Tibial nerve (tissue), 4 donors: ENCODE measurements at places on chromosomes 6 and 20. TPM values are rescaled to one million over a fixed set of nuclear protein-coding genes. Genes with fewer than 3 reads are reported as not detected.

DNA sequence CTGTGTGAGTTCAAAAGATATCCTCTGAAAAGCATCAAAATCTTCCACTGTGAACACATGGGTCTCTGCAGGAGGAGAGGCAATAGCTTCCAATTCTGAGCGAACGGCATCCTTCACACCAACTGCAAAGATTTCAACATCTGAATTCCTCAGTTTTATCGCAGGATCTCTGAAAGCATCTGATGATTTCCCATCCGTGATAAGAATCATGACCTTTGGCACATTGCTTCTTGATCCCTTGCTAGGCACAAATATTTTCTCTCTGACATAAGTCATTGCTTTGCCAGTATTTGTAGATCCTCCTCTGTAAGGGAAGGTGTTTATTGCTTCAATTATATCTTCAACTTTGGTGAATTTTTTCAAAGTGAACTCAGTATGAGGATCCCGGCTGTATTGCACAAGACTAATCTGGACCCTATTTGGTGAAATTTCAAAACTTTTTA is 22.7 kb downstream of the COL12A1 start:
- H3K27me3 ChIP-seq, result no peaks in the 10 kb centered on the region
- no peaks in the 10 kb centered on the region for H3K36me3 ChIP-seq
- peaks cover 3% of the 10 kb centered on the region for H3K4me1 ChIP-seq
- H3K27ac ChIP-seq, result no peak overlapping the region
- H3K4me3 ChIP-seq, result no peak overlapping the region
- no peak for DNase-seq

DNA sequence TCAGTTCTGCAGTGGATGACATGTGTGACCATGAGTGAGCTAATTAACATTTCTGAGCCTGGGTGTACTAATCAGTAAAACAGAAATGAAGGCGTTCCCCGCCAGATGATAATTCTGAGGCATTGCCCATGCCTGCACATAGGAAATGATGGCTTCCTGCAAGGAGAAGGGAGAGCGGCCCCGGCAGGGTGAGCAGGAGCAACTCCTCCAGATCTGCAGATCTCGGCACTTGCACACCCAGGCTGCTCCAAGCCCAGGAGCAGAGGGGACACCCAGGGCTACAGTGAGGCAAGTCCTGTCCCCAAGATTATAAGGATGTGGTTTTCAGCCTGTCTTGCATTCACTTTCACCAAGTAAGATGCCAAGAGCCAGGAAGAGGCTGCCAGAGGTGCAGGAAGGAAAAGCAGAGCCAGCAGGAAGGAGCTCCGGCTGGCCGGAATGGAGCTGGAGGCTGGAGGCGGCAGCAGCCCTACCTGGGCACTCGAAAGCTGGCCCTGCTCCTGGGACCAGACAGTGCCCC is 177.5 kb upstream of the CST7 start:
- no peak overlapping the region for H3K4me3 ChIP-seq
- H3K27ac ChIP-seq, result no peak overlapping the region
- DNase-seq, result no peak
- no peaks in the 10 kb centered on the region for H3K36me3 ChIP-seq
- H3K4me1 ChIP-seq, result no peaks in the 10 kb centered on the region

ANKRD6 gene
- 12.2 TPM for total RNA-seq

TMEM200A gene
- 10.5 TPM for total RNA-seq

DNA sequence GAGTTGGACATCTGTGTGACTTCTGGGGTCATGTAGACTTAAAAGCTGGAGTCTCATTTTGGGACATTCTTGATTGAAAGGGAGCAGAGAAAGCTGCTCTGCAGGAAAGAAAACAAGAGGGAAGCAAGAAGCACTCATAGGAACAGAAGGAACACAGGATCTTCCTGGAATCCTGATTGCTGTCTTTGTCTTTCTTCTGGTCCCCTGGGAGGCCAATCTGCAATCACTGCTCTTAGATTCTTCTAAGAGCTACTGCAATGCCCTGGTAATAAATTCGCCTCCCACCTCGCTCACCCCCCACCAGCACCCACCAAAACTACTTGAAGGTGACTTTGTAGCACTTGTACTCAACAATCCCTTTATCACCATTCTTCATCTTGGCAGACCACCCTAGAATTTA is 51.8 kb downstream of the SLC35B3 start:
- no peak for DNase-seq
- H3K4me1 ChIP-seq, result no peaks in the 10 kb centered on the region
- no peaks in the 10 kb centered on the region for H3K27me3 ChIP-seq
- no peak overlapping the region for H3K27ac ChIP-seq
- no peaks in the 10 kb centered on the region for H3K36me3 ChIP-seq

DOK5 gene
- total RNA-seq, result 9.6 TPM

DNA sequence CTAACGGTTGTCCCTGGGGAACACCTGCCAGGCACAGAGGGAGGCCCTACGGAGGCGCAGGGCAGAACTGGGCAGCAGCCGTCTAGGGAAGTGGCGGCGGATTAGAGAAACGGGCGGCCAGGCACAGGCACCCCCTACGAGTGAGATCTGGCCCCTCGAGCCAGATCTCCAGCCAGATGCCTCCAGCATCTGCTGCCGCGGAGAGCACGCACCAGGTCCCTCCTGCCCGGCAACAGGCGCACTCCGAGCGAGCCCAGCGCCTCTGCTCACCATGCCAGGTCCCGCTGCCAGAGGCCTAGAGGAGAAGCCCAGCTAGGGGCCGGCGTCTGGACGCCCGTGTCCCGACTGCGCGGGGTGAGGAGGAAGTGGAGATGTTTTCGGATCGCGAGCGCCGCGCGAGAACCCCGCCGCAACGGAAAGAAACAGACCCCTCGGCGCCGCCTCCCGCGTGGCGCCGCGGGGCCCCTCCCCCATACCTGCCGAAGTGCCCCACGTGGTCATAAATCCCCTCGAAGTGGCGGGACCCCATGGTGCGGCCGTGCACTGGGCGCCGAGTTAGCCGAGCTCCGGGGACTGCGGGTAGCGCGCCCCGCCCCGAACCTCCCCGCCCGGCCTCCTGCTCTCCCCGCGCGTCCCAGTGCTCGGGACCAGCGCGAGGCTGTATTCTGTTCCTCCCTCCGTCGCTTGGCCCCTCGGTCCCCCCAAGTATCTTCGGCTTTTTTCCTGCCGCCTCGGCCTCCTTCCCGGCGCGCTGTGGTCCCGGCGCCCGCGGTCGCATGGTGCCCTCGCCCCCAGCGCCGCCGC is at the start of gene SLC22A16:
Gene SLC22A16, minus strand, starts transcription at position 568 of the 804 bp plus-strand sequence. Its CDS starts 39 bp downstream, at position 529.
- H3K27ac ChIP-seq, result no peak within 1 kb of the TSS
- DNase-seq, result no peak
- H3K36me3 ChIP-seq, result no peaks in the 10 kb centered on the region
- no peaks in the 10 kb centered on the region for H3K4me1 ChIP-seq

TRIM15 gene
- total RNA-seq, result not detected

FABP7 gene
- not detected for total RNA-seq

GHRH gene
- total RNA-seq, result not detected

DNA sequence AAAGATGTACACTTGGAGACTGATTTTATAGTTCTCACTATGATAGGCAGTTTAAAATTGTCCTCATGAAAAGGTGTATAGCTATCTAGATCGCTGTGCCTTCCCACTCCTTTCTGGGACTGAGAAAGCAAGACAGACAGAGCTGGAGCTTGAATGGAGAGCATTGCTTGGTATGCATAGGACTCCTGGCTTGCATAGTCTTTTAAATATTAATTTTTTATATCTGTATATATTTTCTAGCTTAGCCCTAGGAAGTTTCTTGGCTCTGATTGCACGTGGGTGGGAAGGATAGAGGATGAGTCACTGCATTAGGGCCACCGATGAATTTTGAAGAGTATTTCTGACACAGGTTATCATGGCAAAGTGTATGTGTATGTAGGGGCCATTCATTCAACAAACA is 150.0 kb upstream of the SPACA1 start:
- H3K4me1 ChIP-seq, result no peaks in the 10 kb centered on the region
- H3K27ac ChIP-seq, result no peak overlapping the region
- no peak for DNase-seq
- H3K4me3 ChIP-seq, result no peak overlapping the region
- no peaks in the 10 kb centered on the region for H3K36me3 ChIP-seq

- no peak overlapping the region for H3K4me3 ChIP-seq
- H3K27me3 ChIP-seq, result no peaks in the 10 kb centered on the region
- H3K36me3 ChIP-seq, result no peaks in the 10 kb centered on the region
- no peak overlapping the region for H3K27ac ChIP-seq
- no peaks in the 10 kb centered on the region for H3K4me1 ChIP-seq
Observed at GRCh38 chr6:52617087-52617486, 40.2 kb upstream of the TRAM2 start.

DNA sequence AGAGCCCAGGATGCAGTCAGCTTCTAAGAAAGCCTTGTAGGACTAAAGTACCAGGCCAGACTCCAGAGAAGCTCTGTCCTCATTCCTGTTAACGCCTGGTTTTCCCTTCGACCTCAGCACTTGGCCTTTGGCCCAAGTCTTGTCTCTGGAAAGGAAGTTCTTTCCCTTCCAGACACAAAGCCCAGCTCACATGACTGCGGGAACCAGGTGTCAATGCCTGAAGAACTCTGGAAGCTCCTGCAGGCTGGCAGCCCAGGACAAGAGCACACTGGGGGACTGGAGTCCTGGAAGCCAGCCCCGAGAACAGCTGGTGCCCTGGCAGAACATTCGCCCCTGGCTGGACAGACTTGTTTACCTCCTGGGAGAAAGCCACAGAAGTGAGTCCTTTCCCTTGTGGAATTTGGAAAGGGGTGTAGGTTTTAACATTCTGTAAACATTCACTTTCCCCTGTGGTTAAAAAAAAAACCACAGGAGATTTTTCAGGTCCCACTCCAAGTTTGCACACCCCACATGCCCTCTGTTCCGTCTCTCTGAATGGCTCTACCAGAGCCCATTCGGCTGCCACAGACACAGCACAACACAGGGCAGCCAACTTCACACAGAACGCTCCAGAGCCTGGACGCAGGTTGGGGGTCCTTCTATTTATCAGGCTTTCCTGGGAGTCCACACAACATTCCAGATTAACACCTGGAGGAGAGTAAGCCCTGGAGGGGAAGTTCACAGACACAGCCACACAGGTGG is 18.1 kb downstream of the ACSS1 start:
- H3K27ac ChIP-seq, result peak overlapping the region; percentile 89
- H3K27me3 ChIP-seq, result no peaks in the 10 kb centered on the region
- DNase-seq, result peak; percentile 88
- H3K36me3 ChIP-seq, result peaks cover 13% of the 10 kb centered on the region
- no peak overlapping the region for H3K4me3 ChIP-seq

DNA sequence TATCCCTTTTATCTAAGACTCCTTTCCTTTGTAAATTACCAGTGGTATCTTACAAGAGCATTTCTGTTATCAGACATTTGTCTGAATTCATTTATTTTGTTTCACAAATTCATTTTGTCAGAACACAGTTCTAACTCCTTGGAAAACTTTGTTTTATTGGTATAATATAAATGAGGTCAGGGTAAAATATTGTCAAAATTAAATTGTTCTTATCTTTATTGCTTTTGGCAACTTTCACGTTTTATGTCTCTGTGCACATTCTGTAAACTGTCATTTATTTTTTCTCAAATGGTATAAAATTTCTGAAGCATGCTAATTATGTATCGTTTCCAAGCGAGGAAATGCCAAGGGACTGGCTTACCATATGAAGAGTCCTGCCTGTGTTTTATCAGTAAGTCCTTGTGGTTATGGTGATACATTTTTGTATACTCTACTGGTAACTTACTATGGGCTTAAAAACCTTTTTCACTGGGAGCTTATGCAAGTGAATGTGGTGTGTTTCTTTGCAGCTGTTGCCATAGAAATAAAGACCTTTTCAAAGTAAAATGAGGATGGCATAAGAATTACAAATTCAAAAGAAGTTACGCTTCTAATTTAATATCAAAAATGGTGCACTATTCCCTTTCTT is 214.2 kb downstream of the COL19A1 start:
- no peaks in the 10 kb centered on the region for H3K4me1 ChIP-seq
- no peaks in the 10 kb centered on the region for H3K27me3 ChIP-seq

RCAN2 gene
- total RNA-seq, result 14.3 TPM

TAGAP gene
- total RNA-seq, result 9.8 TPM

- H3K4me3 ChIP-seq, result no peak overlapping the region
- no peaks in the 10 kb centered on the region for H3K36me3 ChIP-seq
- H3K27me3 ChIP-seq, result no peaks in the 10 kb centered on the region
- H3K27ac ChIP-seq, result no peak overlapping the region
- peaks cover 14% of the 10 kb centered on the region for H3K4me1 ChIP-seq
- no peak for DNase-seq
Observed at GRCh38 chr20:50056951-50057713, 55.8 kb downstream of the UBE2V1 start.

DNA sequence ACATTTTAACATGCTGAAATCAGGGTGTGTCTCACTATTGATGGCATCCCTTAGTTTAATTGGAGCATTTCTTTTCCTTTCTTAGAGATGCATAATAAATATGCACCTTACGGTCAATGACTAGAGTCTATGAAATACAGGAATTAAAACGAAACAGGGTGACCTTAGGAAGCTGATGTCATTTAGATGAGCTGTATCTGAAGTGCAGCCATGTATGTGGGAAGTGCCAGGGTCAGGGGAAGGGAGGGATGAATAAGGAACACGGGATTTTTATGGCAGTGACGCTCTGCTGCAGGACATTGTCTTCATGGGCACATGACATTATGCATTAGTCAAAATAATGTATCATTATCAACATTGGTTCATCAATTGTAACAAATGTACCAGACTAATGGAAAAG is 84.0 kb downstream of the AGPAT4 start:
- H3K27me3 ChIP-seq, result no peaks in the 10 kb centered on the region
- H3K4me3 ChIP-seq, result no peak overlapping the region

GRCh38 chr6:149359440-149359839 is 40.6 kb upstream of the SUMO4 start:
- no peaks in the 10 kb centered on the region for H3K36me3 ChIP-seq
- H3K4me1 ChIP-seq, result no peaks in the 10 kb centered on the region
- H3K27ac ChIP-seq, result no peak overlapping the region
- H3K27me3 ChIP-seq, result no peaks in the 10 kb centered on the region

AARS2 gene
- 15.1 TPM for total RNA-seq

GRCh38 chr20:59725476-59726280 is 121.3 kb downstream of the PHACTR3 start:
- no peaks in the 10 kb centered on the region for H3K36me3 ChIP-seq
- H3K27ac ChIP-seq, result no peak overlapping the region
- H3K4me1 ChIP-seq, result no peaks in the 10 kb centered on the region
- DNase-seq, result no peak
- no peaks in the 10 kb centered on the region for H3K27me3 ChIP-seq

DNA sequence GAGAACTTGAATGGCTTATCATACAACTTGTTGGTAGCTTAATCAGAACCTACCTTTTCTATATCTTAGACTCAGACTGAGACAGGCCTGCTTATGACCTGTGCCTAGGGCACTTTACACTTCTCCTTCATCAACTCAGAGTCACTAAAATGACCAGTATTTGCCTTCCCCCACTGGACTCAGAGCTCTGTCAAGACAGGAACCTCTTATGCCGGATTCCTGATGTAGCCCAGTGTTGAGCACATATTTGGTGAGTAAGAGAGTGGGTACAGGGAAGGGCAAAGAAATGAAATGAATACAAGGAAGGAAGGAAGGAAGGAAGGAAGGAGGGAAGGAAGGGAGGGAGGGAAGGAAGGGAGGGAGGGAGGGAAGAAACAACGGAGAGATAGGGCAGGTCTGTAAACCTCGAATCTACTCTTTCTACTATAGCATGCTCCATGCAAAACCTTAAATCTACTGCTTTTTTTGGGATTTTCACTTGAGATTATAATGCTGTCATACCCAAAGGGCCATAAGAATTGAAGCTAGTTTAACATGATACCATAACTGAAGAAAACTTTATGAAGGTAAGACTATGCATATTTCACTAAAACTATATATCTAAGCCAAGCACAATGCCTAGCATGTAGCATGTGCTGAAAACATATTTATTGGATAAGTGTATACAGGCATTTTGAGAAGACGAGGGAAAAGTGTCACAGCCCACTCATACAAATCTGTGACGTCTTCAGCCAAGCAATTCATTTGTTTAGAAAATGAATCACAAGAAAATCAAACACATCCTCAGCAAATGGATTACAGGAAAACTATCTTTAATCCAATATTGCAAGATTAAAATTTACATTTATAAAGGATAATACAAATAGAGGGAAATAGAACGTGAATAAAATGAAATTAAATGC is 89.9 kb downstream of the RFX6 start:
- no peaks in the 10 kb centered on the region for H3K36me3 ChIP-seq
- H3K4me3 ChIP-seq, result no peak overlapping the region
- no peaks in the 10 kb centered on the region for H3K27me3 ChIP-seq
